ENCODE measurements at places on chromosomes 6 and 20. TPM values are rescaled to one million over a fixed set of nuclear protein-coding genes. Genes with fewer than 3 reads are reported as not detected.

- no peak for DNase-seq
These were observed 117.0 kb downstream of the NFATC2 start for GRCh38 chr20:51425347-51426106.

DNA sequence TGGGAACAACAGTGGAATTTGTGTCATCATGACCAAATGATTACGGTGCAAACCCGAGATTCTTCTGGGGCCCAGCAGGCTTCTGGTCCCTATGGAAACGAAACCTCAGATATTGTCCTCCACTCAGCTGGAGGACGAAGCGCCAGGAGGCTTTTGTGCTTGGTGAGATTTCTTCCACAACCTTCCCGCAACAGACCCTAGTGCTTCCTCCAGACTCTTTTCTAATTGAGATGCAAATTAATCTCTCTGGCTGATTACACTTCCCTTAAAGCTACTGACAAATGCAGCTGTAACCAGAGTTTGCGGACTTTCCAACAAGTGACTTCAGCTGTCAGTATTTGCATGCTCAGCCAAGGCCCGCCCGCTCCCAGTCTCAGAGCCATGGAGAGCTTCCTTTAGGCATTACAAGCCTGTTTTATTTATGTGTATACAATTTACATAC is 96.0 kb downstream of the INSM1 start:
- no peak for DNase-seq

DNA sequence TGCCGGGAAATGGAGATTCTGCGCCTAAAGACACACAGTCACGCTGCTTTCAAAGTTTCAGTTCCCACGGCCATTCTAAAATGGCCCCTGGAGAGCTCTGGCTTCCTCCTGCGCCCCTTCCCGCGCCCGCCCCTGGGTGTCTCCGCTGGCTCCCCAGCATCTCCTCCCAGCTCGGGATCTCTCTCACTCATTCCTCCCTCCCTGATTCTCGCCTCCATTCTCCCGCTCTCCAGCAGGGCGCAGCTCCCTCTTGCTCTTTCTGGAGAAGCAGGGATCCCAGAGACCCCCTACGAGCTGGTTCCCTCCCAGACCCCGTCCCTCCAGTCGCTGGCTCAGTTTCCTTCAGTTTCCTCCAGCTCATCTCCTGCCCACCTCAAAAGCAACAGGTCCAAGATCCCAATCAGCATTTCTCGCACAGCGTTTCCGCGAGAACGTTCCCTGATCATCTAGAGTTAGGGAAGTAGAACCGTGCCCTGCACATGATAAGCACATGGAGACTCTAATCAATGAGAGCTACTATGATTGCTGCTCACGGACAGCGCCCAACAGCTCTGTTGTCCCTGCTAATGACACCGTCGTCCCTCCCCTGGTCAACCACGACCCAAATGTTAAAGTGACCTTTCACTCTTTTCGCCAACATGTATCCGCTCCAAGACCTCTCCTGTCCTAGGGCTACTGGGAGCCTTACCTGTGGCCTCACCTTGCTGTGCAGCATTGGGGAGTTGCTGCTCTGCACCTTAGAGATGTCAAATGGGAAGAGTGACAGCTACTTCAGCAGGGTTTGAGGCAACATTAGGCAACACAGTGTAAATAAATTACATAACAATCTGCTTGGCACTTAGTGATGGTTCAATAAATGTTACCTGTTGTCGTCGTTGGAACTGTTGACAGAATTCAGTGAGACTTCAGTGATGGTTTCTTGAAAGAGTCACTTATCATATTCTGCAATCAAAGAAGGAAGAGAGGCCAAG is 218.5 kb upstream of the QKI start:
- no peak for DNase-seq

The PRL gene
- total RNA-seq: not detected

The DLL1 gene
- total RNA-seq: 8.4 TPM

DNA sequence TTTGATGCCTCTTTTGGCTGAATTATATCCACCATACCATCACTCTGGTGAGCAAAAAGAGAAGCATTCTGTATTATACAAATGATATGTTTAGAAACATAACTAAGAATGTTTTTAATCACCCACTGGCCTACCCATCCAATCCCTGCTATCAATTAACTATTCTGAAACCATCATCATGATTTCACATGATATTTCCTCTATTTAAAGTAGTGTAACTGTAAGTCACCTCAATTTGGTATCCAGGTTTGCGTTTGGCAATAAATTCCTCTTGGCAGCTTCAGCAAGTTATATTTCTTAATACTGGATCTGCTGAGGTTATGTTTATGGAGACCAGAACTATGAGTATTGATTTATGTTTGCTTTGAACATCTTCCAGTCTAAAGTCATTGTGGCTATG is 332.1 kb downstream of the UTRN start:
- DNase-seq: no peak

The FLRT3 gene
- total RNA-seq: 1.7 TPM

- no peak for DNase-seq
These were observed 333.9 kb upstream of the CNR1 start for GRCh38 chr6:88499845-88500699.

GRCh38 chr6:96014846-96015517 is 792 bp upstream of the FUT9 start:
- no peak for DNase-seq

GRCh38 chr6:47529734-47530133 is 52.1 kb downstream of the CD2AP start:
- DNase-seq: no peak

The DPM1 gene
- 73.9 TPM for total RNA-seq
